ENCODE measurements at places on chromosomes 12 and 14.

GRCh38 chr12:55767156-55767555 is 24.2 kb downstream of the GDF11 start:
- no peak for DNase-seq

- no peak for DNase-seq
Measured at GRCh38 chr12:66900616-66901015, 221.7 kb upstream of the GRIP1 start.

DNA sequence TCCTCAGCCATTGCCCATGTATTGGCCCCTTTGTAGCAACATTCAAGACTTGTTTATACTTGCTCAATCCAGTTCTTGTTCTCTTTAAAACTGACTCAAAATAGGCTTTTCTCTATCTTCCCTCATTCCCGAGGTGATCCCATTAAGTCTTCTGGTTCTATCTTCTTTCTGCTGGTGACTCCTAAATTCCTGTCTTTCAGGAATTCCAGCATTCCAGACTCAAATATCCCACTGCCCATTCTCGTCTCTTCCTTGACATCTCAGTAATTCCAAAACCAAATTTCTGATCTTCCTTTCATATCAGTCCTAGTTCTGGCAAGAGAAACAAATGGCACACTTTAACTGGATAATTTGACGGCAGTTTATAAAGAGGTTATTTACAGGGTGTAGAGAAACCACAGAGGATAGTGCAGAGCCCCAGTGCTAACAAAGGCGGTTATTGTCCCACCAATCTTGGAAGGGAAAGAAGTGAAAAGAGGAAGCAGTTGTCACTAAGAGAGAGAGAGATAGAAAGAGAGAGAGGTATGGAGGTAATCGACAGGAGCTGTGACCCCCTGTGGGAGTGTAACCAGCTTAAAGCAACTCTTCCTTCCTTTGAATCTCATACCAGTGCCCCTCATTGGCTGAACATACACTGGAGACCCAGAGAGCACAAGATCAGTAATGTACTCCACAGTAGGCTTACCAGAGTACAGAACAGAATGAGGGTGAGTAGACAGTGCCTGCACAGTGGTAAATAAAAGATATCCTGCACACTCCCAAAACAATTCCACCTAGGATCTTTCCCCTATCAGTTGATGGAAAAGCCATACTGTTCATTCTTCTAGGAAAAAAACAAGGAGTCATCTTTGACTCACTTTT is 177.6 kb upstream of the LMNTD1 start:
- DNase-seq = no peak

- no peak for DNase-seq
Measured at GRCh38 chr14:99476864-99477263, 3.8 kb downstream of the SETD3 start.

DNA sequence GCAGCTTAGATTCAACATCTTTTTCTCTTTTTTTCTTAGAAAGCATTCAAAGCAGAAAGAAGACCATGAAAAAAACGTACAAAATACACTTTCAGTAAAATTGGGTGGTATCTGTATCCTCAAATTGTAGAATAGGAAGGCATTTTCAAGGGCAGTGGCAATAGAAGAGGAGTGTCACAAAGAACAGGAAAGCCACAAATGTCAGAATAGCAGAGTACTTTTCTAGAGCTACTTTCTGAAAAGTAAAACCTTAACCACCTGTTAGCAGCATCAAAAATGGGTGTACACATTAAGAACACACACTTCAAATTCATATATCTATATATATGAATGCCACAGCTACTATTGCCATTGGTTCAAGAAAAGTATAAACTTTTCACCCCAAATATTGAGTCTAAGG is 412.1 kb upstream of the DCN start:
- no peak for DNase-seq

DNA sequence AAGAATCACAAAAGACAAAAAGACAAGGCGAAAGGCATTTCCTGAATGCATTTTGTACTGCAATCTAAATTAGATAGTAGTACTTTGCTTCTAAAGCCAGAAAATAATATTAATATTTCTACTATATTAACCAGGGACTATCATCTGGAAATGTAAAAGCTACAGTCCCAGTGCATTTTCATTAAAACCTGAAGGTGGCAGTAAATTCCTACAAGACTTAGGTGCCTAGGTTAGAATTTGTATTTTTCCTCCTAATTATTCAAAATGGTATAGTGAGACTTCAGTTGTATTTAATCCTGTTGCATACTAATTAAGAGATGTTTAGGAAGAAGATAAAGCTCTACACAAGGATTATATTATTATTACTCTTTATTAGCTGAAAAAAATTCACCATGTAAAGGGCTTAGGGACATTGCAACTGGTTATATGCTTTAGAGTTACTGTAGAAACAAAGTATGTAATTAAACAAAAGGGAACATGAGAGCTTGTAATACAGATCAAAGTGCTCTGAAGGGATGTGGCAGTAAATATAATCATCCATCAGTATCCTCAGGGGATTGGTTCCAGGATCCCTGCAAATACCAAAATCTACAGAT is 53.6 kb downstream of the BRMS1L start:
- DNase-seq = no peak

DNA sequence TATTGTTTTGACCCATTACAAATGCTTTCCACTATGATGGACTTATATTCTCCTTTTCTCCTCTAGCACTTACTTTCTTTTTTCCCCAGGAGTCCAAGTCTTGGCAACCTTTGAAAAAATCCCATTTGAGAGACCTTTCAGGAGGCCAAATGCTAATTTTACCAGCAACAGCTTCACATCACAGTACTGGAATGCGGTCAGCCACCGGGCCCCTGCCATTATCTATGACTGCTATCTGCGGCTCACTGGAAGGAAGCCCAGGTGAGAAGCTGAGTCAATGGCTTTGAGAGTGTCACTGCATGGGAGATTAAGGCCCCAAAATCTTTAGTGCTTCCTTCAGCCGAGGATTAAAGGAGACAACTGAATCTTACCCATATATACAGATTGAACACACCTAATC is 64.2 kb downstream of the ERGIC2 start:
- no peak for DNase-seq

- peak; percentile 80 for DNase-seq
Measured at GRCh38 chr14:105294142-105294597, 6.6 kb downstream of the BRF1 start.

- no peak for DNase-seq
Measured at GRCh38 chr14:64604881-64605280, 55.1 kb downstream of the PPP1R36 start.

DNA sequence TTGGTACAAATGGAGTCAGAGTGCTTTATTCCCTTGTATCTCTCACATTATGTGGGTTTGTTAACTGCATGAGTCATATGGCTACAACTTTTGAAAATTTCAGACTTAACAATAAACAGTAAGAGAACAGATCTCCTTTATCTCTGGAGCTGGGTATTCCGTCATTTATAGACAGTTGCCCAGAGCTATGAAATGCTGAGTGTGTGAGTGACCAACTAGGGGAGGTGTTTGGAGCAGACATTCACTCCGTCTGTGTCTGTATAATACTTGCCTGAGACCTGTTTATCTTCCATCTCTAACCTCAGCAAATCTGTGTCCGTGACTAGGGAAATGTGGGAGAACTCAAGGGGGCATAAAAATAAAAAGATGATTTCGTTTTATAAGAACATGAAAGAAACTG is 279.9 kb upstream of the FAR2 start:
- DNase-seq = no peak

GRCh38 chr12:69966839-69967238 is 141.8 kb downstream of the MYRFL start:
- no peak for DNase-seq

DNA sequence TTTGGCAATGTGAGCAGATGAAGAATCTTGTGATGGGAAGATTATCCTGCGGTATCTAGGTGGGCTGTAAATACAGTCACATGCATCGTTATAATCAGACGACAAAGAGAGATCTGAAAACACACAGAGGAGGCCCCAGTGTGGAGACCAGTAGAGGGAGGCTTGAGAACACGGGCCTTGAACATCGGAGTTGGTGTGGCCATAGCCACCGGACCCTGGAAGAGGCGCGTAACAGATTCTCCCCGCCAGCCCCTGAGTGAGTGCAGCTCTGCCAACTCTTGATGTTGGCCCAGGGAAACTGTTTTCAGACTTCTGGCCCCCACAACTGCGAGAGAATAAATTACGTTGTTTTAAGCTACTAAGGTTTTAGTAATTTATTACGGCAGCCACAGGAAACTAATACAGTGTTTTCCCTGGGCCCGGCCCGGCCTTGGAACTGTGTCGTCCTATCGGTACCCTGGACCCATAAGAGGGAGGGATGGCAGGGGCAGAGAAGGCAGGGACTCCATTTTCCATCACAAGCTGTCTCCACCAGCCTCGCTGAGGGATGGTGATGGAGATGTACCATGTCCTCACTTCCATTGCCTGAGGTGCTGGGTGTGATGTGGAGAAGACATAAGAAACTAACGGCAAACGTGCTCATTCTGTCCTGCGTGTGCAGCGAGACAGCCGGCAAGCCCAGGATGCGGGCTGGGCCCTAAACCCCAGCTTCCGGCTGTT is 91.6 kb downstream of the NTF3 start:
- no peak for DNase-seq

DNA sequence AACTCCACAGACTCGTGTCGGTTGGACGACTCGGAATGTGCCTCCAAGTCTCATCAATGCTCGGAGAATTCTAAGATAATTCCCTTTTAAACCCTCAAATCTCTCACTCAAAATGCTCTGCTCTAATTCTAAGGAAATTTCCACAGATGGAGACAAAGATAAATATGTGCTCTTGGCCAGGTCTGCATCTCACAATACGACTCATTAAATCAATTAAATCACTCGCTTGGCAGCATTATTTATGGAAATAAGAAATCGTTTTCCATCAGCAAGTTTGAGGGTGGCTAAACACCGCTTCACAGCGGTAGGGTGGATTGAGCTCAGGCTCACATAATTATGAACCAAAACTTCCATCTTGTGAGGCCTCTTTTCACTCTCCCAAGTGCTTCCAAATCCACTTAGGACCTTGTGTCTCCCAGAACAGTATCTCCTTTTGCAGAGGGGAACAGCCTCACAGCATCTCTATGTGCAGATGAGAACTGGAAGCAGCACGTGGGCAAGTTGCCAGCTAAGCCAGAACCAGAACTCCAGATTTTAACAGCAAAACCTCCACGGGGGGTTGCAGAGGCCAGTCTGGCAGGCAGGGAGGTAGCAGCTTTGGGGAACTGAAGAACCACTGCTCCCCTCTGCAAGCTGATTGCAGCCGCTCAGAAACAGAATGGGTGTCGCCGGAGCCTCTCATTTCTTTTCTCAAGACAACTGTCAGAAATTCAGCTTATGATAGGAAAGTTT is 43.8 kb downstream of the RIMBP2 start:
- no peak for DNase-seq

- no peak for DNase-seq
Measured at GRCh38 chr12:67524861-67525616, 123.5 kb upstream of the DYRK2 start.

- no peak for DNase-seq
Measured at GRCh38 chr12:129614221-129614885, 289.5 kb downstream of the TMEM132D start.

- no peak for DNase-seq
Measured at GRCh38 chr14:92430686-92431085, 82.9 kb upstream of the RIN3 start.

DNA sequence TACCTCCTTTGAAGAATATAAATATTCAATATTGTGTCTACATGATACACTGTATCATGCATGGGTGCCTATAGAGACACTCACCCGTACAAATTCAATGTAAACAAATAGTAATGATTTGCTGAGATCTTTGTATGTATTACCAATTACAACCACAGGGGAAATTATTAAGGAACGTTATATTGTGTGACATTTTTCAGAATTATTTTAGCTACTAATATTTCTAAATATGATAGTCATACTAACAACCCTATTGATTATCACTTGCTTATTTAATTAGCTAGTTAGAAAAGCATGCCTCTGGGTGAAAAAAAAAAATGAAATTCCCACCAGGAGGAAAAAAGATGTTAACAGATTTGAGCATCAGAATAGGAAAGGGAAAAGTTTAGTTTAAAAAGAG is 2.1 kb downstream of the SOX5 start:
- no peak for DNase-seq

DNA sequence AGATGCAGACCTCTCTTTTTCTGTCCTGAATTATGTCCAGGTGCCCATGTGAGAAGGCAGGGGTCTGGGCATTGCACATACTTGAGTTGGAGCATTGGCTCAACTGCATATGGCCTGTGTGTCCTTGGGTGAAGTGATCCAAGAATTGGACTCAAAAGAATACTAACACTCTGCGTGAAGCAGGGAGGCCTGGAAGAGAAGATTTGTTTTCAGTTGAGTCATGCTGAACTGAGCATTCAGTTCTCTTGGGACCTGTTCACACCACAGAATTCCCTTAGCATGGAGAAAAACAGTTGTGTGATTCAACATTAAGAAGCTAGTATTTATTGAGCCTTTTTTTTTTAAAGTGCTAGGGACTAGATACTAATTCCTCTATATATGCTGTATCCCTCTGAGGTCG is 164.7 kb upstream of the TBX3 start:
- no peak for DNase-seq

GRCh38 chr12:80175307-80175930 is 76.1 kb downstream of the OTOGL start:
- DNase-seq = no peak

DNA sequence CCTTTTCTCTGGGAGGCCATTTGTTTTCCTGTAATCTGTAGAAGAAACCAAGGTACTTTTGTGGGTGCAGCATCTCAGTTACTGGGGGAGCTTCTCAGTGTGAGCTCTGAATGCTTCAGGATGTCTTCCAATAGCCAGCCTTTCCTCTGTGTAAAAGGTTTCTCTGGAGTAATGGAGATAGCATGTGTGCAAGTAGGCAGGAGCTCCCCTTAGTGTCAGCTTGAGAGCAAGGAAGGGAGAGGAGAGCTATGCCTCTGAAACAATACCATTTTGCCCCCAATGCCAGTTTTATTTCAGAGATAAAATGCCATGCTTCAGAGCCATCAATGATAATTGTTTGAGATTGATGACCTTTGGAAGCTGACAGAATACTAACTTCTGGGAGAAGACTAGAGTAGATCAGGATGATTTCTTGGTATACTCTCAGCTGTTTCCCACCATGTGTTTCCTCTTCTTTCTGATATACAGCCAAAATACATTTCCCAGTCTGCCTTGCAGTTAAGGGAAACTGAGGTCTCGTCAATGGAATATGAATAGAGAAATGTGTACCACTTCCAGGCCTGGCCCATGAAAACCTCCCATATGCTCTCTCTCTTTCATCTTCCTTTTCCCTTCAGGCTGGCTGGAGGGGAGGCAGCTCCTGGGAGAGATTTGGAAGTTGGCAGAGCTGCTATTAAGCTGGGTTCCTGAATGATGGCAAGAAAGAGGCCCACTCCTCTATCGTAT is 125.7 kb downstream of the CRADD start:
- DNase-seq = no peak

DNA sequence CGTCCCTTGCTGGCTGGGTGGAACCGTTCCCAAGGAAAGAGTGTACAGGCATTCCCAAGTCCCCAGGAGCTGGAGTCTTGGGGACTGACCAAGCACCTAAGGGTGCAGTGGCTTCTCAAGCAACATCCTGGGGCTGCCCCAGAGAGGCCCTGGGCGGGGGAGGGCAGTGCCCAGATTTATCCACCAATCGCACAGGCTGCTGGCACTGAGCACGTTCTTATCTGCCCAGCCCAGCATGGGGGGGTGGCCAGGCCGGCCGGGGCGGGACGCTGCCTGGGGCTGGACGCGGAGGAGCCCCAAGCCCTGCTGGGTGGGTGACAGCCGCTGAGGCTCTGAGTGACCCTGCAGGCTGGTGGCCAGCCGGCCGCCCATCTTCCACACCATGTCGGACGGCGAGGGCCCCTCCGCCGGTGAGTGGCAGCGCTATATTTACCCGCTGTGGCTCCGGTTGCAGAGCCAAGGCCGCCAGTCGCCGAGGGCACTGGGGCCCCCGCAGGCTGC is 53.4 kb downstream of the CYP46A1 start:
- no peak for DNase-seq

Data from activated T-cell treated with anti-CD3 and anti-CD28 coated beads, Interleukin-2, amount 50 U/mL, for 48 hours (primary cell).